Stimulated activated CD8-positive, alpha-beta memory T cell treated with anti-CD3 and anti-CD28 coated beads, Interleukin-4, amount 100 ng/mL, for 4 hours (primary cell): ENCODE measurements at places on chromosomes 3 and 15.

- no peak for DNase-seq
Observed at GRCh38 chr3:12060139-12060845, 56.1 kb downstream of the SYN2 start.

GRCh38 chr15:62035256-62035924 is 24.9 kb downstream of the VPS13C start:
- DNase-seq, result no peak

DNA sequence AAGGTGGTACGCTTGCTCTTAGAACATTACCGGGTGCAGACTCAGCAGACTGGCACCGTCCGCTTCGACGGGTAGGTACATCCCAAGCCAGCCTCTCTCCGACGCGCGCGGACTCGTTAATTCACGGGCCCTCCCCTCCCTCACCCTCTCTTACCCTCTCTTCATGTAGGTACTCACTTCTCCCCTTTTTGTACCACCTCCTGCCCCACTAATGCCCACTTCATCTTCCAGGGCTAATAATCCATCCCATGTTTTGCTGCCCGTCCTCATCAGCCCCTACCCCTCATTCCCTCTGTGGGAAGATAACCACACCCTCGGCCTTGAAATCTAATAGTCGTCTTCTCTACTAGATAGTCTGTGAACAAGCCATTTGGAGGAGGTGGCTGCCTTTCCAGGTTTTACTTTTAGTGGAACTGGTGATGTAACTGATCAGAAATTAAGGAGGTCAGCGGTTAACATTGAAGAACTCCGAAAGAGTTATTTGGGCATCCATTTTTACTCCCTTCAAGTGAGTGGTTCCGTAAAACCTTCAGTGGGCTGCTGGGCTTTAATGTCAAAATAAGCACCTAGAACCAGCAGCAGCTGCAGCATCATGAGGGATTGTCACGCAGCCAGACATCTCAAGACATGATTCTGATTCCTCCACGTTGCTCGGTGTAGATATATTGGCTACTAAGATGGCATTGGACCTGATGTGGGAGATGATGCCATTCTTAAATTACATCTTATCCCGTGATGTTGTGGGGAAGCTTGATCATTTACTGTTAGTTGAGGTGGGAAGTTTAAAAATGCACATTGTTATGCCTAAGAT is 1.3 kb downstream of the FEM1B start:
- DNase-seq, result no peak

GRCh38 chr15:75043509-75044257 is 20.3 kb downstream of the PPCDC start:
- no peak for DNase-seq

DNA sequence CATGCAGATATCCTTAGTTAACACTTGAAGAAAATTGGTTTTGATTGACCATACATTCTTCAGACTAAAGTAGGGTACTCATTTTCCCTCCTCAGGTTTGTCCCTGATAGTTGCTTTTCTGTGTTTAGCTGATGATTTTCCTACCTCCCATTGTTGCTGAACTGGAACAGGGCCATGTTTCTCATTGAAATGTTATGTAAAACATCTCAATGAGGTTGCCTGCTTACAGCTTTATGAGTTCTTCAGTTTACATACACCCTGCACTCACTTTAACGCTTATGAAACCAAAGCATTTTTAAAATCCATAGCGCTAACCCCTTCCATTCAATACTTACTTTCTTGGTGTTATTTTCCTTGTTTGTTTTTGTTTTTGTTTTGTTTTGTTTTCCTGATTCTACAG is 61.9 kb downstream of the HMG20A start:
- no peak for DNase-seq

GRCh38 chr3:41031401-41031800 is 167.9 kb upstream of the CTNNB1 start:
- no peak for DNase-seq
